ENCODE measurements at places on chromosomes 12 and 14.

GRCh38 chr12:47797441-47797840, 22.3 kb downstream of the HDAC7 start:
- no peak for DNase-seq

DNA sequence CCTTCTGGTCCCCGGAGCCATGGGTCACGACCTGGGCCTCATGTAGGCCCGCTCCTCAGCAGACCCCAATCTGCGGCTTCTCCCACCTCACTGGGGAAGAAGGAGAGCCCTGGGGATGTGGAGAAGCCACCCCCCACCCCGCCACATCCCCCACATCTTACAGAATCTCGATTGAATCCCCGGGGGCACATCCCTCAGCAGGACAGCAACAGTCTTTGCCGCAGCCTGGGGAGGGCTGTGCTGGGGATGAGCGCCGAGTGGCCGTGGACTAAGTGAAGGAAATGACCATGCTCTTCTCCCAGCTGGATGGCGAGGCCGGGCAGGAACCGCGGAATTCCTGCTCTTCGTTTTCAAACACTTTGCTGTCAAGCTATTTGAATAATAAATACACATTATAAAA, 169.0 kb upstream of the RTL1 start:
- peak; percentile 62 for DNase-seq

DNA sequence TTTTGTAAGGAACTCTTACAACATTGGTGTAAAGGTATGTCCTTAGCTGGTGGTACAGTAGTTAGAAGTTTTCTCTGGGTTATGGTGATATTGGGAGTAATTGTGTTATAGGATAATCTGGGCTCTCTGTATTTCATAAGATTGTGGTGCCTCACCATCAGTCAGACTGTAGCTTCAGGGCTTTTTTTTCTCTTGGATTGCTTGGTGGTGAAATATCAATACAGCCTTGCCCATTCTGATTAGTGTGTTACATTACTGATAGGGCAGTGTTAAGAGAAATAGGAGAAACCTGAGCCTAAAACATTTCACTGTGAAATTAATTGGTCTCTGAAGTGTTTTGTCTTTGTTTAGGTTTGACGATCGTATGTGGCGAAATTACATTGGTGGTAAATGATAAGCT, 71.0 kb downstream of the RCOR1 start:
- DNase-seq, result no peak

GRCh38 chr14:66233591-66233990, 252.6 kb upstream of the CCDC196 start:
- no peak for DNase-seq

DNA sequence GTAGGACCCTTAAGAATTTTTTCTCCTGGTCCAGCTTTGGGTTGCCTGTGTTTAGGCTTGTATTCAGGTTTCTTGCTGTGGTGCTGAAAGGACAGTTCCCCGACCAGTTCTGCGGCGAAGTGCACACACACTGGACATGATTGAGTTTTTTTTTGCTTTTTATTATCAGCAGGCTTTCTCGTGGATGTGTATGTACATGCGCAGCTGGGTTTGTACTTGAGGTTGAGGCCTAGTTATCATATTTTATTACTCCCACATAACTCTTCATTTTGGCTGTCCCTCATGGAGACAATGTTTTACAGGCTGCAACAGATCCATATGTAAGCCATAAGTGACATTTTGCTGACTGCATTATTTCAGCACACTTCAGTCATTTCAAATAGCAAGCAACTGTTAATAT, 2.5 kb downstream of the SCN8A start:
- DNase-seq, result no peak

DNA sequence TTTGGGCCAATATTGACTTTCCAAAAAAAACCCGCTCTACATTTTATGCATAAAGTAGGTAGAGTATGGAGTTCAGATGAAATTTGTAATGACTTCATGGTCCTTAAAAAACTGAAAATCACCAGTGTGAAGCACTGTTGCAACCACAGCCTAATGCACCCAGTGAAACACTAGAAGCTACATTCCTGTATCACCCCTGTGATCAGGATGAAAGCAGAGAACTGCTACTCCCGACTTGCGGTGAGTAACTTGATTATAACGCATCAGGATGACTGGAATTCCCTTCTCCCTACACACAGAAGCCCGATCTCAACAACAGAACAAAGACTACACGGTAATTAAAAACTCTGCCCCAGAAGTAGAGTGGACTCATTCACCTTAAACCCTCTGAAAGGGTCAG, 33.8 kb downstream of the SPTB start:
- no peak for DNase-seq

DNA sequence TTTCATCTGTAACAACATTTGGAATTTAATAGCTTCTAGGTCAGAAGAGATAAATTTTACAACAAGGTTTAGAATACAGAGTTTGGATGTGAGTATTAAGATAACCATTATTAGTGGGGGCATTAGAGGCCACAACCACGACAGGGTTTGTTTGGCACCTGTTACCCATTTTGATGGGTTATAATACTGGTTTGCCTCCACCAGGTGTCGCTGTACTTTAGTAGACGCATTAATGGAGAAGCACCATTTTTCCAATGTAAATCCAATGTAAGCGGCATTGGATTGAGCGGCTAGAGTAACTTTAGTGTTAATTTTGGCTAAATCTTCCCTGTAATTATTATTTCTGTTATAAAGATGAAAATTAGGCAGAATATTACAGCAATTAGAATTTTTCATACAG, 136.2 kb downstream of the SLCO1B3 start:
- no peak for DNase-seq

DNA sequence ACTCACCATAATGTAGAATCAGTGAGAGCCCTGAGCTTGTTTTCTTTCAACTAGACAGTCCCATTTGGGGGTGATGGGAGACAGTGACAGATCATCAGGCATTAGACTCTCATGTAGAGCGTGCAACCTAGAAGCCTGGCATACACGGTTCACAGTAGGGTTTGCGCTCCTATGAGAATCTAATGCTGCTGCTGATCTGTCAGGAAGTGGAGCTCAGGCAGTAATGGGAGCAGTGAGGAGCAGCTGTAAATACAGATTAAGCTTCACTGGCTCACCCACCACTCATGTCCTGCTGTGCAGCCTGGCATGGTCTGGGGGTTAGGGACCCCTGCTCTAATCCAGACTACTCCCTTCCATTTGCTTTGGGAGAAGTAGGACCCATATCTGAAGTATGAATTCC, 55.6 kb downstream of the FNTB start:
- no peak for DNase-seq

DNA sequence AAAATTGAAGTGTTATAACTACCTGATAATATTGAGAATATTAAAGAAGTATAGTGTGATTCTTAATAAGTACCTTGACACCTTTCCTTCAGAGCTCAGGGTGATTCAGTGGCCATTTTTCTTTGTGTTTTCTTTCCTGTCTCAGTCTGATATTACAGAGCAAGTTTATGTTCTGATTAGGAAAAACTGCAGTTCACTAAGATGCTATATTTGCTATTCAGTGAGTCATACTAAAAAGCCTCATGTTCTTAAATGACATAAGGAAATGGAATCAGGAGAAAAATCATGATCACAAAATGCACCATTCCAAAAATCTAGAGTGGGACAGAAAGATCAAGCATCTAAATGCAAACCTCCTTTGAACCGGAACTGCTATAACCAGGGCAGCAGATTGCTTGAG, 390.6 kb upstream of the ATP2B1 start:
- no peak for DNase-seq

DNA sequence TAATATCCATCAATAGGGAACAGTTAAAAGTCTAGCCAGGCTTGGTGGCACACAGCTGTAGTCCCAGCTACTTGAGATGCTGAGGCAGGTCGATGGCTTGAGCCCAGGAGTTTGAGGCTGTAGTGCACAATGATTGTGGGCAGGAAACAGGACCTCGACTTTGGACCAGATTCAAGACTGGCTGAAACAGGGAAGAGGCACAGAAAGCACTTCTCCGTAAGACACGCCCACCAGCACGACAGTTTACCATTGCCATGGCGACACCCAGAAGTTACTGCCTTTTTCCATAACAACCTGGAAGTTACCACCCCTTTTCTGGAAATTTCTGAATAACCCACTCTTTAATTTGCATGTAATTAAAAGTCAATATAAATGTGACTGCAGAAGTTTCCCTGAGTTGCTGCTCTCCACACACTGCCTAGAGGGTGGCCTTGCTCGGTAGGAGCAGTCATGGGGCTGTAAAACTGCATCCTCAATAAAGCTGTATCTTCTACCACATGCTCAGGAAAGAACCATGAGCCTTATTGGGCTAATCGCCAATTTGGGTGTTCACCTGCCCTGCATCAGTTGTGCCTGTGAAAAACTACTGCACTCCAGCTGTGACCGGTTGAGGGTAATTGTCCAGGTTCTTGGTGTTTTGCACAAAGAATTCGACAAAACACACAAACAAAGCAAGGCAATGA, 4.6 kb upstream of the LRRC23 start:
- no peak for DNase-seq

DNA sequence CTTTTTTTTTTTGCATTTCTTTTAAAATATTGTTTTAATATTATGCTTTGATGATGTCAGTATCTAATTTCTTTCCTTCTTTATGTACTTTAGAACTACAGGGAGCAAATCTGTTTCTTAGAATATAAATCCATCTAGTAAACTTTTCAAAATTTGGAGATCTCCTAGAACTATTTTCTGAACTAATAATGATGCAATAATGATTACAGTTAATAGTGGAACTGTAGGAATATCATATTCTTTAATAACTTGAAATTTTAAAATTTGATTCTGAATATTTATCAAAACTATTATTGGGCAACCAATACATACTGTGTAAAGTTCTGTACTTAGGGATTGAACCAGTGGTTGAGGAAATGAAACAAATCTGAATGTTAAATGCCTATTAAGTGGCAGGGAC, 23.1 kb upstream of the PMCH start:
- no peak for DNase-seq

DNA sequence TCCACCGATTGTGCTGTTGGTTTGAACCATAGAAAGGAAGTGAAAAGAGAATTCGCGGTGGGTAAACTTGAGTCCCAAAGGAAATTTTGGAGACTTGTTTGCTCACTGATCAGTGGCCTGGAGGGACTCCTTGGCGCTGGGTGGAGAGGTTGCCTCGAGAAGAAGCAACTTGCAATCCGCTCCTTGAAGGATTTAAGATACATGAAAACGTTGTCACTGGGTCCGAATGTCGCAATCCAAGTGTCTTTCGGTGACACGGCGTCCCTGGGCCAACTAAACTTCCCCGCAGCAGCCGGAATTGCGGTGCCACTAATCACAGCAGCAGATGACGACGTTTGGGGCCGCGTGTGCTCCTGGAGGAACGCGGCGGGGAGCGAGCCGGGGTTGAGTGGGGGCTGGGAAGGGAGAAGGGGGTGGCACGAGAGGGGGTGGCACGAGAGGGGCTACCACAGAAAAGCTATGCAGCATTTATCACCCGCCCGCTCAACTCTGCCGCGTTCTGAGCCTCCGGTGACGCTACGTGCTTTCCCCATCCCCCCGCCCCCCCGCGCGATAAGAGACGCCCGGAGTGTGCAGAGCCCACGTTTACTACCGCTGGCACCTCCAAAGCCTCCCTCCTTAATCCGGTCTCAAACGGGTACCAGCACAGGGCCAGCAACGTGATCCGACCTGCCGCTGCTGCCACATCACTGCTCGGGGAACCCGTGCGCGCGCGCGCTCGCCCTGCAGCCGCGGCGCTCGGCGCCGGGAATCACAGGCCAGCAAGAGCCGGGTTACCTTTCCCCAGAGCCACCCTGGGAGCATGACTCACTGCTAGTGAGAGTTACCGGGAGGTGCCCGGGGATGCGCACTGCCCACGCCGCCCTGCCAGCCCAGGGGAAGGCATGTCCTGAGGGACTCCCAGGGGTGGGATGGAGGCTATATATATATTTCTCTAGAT, 833 bp upstream of the BHLHE41 start:
- DNase-seq, result peak; percentile 75

DNA sequence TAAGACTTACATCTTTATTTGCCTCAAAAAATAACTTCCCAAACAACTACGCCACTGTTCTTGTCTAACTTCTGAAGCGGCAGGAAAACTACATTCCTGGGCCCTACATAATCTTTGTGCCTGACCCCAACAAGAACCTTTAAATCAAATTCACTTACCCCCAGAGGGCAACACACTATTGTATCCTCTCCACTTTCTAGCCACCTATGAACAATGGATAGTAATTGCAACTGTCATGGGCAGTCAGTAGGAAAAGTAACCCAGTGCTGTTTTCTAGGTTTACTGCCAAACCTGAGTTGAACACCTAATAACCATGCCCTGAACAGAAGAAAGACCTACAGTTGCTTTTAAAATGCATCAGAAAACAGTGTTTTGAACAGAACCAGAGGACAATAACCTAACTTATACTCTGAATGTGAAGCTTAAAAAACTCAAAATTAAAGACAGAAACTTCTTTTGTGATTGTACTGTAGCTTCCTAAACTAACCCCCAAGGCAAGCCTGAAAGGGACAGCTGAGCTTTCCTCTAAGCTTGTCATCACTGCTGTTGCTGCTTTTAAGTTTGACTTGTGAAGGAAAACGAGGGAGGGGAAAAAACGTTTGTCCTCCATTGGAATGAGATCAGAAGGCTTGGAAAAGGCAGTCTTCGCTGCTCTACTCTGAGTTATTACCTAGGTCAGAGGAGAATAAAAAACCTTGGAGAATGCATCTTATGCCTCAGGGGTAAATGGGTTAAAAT, 195.7 kb downstream of the SOX5 start:
- no peak for DNase-seq

GRCh38 chr12:1857821-1858220, 37.5 kb downstream of the LRTM2 start:
- DNase-seq, result no peak

- no peak for DNase-seq
These were observed 18.0 kb upstream of the ABHD12B start for GRCh38 chr14:50853891-50854290.

GRCh38 chr12:47752552-47752951, 6.1 kb downstream of the RAPGEF3 start:
- DNase-seq, result no peak

DNA sequence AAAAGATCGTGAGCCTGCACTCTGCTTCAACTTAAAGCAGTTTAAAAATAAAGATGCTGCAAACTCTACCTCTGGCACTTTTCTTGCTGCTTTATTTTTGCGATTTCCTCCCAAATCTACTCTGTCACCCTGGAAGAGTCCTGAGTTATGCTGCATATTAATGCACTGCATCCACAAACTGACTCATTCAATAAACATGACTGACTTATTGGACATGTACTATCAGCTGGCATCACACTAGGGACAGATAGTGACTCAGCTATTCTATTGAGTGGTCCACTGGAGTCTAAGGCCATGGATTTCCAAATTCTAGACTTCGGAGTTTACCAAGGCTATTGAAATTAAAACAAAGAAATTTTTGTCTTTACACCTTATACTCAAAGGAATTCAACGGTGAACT, 90.7 kb upstream of the PTPRR start:
- no peak for DNase-seq

GRCh38 chr14:50031602-50032313, 84.6 kb downstream of the VCPKMT start:
- DNase-seq, result no peak
